ENCODE measurements at places on chromosomes 13 and 19.
A peak's percentile ranks its signal among the peaks of the same experiment; 100 is the strongest.

GRCh38 chr13:106423530-106423929, 111.9 kb downstream of the EFNB2 start:
- no peak for DNase-seq

DNA sequence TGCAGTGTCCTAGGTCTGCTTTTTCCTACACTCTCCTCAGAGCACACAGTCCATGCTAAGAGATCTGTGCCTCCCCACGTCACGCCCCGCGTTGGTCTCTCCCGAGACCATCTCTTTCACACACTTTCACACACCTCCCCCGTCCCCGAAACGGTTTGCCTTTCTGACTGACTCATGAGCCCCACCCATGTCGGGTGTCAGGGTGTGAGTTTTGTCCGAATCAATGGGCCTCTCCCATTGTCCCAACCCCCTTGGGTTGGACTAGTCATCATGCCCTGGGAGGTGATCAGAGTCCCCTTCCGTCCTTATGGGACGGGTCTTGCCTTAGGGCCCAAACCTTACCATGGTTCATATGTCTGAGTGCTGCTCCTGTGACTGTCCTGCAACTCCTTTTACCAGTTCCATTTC, 214.0 kb upstream of the HTR2A start:
- no peak for DNase-seq

GRCh38 chr13:74682746-74683145, 548.5 kb upstream of the KLF12 start:
- DNase-seq = no peak

DNA sequence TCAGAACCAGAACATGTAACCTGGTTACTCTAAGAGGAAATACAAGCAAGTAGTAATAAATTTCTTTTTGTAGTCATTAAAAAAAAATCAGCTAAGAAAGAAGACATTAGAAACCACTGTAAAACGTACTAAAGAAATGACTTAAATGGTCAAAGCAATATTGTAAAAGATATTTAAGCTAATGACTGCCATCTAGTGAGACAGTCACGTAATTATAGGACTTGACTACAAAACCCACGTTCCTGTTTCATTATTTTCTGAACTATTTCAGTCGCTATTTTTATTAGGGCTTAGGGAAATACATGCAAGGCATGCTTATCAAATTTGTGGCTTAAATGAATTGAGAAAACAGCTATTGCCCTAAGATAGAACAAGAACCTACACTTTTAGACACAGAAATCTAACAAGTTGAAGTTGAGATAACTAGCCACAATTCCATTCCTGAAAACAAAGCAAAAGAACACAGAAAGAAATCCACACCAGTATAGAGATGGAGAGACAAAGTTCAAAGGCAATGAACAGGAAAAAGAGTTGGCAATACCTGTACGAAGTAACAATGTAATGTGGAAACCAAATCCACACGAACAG, 17.9 kb downstream of the ALG5 start:
- peak; percentile 16 for DNase-seq
